ENCODE measurements at places on chromosomes 4 and X.

GRCh38 chr4:164169591-164169990 is 584.3 kb upstream of the SMIM31 start:
- no peak for DNase-seq

- DNase-seq = no peak
These were observed 953.9 kb upstream of the PCDH10 start for GRCh38 chr4:132195176-132195575.

DNA sequence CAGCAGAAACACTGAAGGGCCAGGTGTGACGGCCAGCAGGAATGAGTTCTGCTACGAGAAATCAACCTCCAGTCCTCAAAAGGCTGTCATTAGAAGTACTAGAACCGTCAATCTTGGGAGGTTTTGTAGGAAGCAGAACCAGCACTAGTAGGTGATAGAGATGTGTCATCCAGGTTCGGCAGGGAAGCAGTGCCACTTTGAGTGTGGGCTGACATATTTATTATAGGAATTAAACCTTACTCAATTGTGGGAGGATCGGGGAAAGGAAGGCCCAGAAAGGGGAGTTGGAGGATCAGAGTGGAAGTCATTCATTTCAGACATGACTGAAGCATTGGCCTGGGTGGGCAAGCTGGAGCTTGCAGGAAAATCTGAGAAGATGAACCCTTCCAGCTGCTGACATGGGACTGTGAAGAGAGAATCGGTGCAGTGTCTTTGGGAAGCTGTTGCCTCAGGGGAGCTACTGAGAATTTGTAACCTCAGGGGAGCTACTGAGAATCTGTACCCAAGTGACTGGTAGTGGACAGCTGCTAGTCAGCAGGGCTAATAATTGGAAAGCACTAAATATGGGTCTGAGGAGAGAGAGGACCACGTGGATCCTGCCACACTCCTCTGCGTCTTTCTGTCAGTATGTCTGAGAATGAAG is 177.4 kb downstream of the SPRY1 start:
- no peak for DNase-seq

DNA sequence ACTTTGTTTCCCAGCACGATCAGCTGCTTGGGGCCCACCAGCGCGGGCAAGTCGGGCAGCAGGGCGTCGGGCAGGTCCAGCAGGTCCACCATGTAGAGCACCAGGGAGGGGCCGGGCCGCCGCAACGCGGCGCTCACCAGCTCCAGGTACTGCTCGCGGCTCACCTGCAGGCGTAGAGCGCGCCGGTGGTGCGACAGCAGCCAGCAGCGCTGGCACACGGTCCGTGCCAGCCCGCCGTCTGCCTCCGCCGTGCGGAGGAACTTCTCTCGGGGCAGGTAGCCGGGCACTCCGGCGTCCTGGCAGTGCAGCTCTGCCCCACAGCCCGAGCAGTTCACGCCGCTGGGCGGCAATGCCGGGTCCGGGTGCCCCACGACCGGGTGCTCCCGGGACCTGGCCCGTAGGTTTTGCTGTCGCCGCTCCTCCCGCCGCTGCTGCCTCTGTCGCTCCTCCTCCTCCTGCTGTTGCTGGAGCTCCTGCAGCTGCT is 527 bp downstream of the NOA1 start:
- peak; percentile 64 for DNase-seq

DNA sequence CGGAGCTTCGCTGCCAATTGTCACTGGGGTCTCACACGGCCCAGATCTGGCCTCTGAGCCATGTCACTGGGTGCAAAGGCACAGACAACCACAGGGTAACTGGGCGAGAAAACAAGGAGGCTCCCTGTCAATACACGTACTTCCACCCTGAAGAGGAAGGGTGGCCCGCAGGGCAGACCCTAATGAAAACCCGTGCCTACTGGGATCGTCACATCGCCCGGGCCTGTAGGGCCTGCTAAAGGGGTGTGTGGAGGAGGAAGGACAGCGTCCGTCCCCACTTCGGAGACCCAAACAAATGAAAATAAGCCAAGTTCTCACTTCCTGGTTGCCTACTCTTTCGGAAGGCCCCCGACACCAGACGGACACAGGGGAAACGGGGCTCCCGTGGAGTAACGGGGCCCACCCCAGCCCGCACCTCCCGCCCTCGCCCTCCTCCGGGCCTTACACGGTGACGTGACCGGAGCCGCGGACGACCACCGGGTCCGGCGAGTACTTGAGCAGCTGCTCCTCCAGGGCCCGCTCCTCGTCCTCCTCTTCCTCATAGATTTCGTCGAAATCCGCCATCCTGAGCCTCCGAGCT is 578 bp downstream of the CHIC2 start:
- DNase-seq = peak; percentile 24

DNA sequence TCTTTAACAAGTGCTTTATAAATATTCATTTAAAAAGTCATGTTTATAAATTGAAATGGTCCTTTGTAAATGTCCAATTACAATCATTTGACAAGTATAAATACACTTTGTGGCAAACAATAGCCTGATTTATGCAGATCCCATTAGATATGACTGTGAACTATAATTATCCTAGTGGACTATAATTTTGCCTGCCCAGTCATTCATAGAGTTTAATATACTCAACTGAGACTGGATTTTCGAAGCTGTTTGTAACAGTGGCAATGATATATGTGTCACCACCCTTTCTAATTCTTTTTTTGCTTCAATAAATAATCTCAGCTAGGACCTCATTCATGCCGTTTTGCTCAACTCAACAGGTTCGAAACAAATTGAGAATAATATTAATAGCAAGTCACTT is 732.0 kb downstream of the PCDH18 start:
- DNase-seq = no peak

DNA sequence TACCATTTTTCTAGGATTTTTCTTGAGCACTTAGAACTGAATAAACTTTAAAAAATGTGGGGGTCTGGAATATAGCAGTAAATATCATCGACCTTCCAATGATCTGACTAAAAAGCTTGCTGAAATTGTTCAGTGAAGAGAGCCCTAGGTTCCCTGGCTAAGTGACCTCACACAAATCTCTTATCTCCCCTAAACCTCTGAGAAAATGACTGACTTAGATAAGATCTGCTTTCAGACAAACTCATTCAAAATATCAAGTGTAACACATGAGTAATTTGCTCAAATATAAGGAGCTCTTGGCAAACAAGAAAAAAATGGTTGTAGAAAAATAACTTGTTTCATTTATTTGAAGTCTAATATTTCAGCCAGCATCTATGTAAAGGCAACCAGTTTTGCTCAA is 441.7 kb upstream of the SLIT2 start:
- no peak for DNase-seq

GRCh38 chr4:98618680-98619079 is 39.7 kb downstream of the TSPAN5 start:
- no peak for DNase-seq

DNA sequence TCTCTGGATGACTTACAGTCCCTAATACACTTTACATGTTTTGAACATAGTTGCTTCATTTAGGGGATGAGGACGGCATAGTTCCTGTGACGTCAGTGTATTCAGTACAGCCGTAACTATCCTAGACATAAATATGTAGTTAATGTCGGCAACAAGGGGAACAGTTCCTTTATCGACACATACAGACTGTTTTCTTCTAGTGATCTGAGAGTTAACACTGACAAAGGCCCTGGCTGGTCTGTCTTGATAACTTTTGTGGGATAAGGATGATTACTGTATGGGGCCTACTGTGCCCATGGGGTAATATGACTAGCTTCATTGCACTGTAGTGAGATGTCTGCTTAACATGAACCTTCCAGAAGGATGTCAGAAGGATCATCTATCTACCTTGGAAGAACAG is 131.2 kb downstream of the ZNF518B start:
- no peak for DNase-seq

- no peak for DNase-seq
These were observed 60.8 kb downstream of the DDX60 start for GRCh38 chr4:168257768-168258167.

DNA sequence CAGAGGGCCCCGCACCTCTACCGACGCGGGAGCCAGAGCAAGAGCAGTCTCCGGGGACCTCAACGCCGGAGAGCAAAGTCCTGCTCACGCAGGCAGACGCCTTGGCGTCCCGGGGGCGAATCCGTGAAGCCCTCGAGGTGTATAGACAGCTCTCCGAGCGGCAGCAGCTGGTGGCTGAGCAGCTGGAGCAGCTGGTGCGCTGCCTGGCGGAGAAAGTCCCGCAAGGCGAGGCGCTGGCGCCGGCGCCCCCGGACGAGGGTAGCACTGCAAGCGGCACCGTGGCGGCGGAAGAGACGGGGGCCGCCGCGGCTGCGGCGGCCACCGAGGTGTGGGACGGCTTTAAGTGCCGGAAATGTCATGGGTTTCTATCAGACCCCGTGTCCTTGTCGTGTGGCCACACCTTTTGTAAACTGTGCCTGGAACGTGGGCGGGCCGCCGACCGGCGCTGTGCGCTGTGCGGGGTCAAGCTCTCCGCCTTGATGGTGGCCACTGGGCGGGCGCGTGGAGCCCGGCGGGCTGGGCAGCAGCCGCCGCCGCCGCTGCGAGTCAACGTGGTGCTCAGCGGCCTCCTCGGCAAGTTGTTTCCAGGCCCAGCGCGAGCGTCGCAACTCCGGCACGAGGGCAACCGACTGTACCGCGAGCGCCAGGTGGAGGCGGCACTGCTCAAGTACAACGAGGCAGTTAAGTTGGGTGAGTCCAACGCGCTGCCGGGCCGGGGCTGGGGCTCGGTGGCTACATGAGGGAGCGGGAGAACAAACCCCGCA is 672 bp downstream of the LONRF3 start:
- DNase-seq = peak; percentile 60

DNA sequence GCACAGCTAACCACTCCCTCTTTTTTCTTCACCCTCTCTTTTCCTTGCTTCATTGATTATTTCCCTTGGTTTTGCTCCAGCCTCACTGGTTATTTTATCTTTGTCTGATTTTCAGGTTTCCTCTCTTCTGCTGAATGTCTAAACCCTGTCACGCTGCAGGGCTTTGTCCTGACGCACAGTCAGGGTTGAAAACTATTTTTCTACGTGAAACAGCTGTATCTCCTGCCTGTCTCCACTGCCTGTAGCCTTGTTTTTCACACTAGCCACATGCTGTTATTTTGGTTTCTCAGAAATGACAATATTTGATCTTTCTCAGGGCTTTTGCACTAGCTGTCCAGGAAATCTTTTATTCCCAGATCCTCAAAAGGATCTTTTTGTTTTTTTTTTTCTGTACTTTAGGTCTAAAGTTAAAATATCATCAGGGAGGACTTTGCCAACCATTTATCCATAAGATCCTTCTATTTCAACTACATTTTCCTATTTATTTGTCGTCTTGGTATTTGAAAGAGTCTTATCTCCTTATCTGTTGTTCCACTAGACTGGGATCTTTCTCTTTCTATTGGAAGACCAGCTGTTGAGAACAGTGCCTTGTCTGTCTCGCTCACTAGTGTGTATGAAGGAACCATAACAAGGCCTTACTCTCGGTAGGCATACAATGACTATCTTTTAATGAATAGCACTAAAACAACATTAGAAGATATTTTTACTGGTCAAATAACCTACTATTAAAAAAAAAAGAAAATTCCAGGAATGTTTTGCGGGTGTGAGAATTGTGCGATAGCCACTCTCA is 164.3 kb downstream of the PDHA2 start:
- no peak for DNase-seq

- no peak for DNase-seq
These were observed 91.8 kb downstream of the REPS2 start for GRCh38 chrX:17038277-17038676.

DNA sequence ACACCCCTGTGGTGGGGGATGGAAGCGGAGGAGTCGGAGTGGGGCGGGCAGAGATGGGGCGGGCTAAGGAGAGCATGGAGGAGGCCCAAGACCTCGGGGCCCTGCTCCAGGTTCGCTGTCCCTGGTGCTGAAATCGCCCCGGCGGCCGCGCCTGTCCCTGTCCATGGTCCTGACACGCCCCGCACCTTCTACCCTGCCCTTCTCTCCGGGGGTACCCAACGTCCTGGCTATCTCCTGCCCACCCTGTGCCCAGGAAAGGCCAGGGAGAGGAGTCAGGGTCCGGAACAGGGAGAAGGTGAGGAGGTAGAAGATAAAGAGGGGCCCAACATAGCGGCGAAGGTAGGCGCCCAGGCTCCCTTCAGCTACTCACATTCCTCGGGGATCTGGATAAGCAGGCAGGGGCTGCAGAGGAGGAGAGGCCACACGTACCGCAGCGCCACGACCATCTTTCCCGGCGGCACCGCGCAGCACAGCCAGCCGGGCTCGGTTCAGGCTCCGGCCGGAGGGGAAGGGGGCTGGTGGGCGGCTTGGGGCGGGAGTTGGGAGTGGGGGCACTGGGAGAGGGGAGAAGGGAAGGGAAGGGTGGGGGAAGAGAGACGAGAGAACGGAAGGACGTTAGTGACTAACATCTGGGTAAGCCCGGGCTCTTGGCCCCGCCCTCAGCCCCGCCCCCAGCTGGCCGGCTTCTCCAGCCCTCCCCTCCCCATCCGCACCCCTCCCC is 10.4 kb downstream of the L1CAM start:
- DNase-seq = peak; percentile 59

GRCh38 chr4:184385705-184386141 is 88.6 kb downstream of the IRF2 start:
- DNase-seq = no peak

GRCh38 chr4:54144199-54144598 is 44.2 kb downstream of the GSX2 start:
- no peak for DNase-seq

DNA sequence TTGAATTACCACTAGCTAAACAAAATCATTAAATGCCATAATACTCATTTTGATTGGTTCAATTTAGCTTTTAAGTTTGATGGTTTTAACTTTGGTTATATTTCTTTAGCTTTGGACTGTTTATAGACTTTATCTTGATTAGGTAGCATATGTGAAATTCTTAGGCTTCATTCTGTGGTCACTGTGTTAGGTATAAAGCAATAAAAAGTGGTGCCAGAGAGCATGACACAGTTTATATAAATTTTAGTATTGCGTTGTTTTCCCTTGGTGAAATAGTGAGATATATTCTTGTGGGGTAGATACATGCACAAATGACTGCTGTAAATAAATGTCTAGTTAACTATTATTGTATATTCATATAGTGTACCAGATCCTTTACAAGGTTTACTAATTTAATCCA is 474.2 kb upstream of the GRID2 start:
- DNase-seq = no peak

DNA sequence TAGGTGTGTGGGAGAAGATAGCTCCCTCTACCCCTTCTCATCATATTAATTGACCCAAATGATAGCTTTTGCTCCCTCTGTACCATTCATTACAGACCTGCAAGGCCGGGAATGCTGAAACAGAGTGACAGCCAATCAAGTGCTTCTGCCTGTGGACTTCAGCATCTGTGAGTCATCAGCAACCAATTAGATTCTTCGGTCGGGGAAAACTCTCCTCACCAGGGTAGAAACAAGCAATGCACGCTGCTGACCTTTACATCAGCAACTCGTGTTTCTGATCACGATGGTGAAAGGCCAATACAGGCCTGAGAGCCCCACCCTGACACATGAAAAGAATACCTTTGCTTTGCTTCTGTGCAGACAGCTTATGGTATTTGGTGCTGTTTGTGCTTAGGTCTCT is 347.2 kb upstream of the DDX53 start:
- DNase-seq = no peak

- no peak for DNase-seq
These were observed 1112.7 kb downstream of the PDHA2 start for GRCh38 chr4:96952610-96953009.

- no peak for DNase-seq
These were observed 42.7 kb upstream of the GRPEL1 start for GRCh38 chr4:7110546-7110945.

All from activated naive CD4-positive, alpha-beta T cell treated with anti-CD3 and anti-CD28 coated beads, Interleukin-2, amount 50 U/mL, for 16 hours (primary cell).